ENCODE measurements at places on chromosomes 1 and 21.

DNA sequence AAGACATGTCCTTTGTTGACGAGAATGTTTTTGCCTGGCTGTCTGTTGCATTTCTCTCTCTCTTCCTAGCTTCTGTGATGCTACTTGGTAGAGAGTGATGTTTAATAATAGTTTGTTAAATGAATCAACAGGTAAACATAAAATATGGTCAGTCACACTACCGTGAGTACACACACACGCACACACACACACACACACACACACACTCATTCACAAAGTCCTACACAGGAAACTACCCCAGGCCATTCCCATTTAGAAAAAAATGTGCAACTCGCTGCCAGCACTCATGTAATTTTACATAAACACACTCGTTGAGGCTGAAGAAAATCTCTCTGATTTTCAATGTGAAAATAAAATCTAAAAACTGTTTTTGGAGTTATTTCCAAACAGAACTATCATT, 38.7 kb downstream of the RUNX1 start:
- no peak overlapping the region for H3K27ac ChIP-seq
- H3K36me3 ChIP-seq, result no peaks in the 10 kb centered on the region
- no peak overlapping the region for H3K4me3 ChIP-seq
- H3K4me1 ChIP-seq, result peaks cover 74% of the 10 kb centered on the region
- no peak for DNase-seq
- no peaks in the 10 kb centered on the region for H3K27me3 ChIP-seq

DNA sequence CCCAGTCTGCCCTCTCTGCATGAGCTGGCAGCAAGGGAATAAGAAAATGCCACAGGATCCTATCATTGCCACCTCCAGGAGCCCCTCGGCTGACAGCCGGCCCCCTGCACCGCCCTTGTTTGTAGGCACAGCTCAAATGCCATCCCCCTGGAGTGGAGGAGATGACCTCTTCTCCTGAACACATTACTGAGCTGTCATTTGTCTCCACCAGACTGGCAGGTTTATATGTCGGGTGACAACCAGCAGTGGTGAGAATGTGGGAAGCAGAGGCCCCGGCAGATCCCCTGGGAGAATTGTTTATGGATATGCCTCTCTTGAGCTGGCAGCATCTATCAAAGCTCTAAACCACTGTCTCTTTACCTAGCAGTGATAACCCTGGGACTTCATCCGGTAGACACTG, 135.4 kb upstream of the FMN2 start:
- DNase-seq, result no peak
- no peaks in the 10 kb centered on the region for H3K27me3 ChIP-seq
- no peak overlapping the region for H3K27ac ChIP-seq
- no peaks in the 10 kb centered on the region for H3K36me3 ChIP-seq
- H3K4me1 ChIP-seq, result no peaks in the 10 kb centered on the region
- H3K4me3 ChIP-seq, result no peak overlapping the region

DNA sequence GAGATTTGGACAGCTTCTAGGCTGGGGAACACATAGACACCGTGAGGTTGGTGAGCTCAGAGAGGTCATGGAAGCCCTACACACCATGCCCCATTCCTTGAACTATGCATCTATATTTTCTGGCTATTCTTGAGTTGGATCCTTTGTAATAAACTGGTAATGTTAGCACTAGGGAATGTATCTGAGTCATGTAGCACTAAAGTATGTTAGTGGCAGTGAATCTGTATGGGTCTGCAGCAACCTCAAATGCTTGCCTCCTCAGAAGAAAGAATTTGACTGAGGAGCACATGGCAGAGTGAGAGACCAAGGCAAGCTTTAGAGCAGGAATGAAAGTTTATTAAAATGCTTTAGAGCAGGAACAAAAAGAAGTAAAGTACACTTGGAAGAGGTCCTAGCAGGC, 43.7 kb upstream of the LRRC7 start:
- H3K27ac ChIP-seq, result no peak overlapping the region
- H3K4me3 ChIP-seq, result no peak overlapping the region
- no peaks in the 10 kb centered on the region for H3K36me3 ChIP-seq
- H3K4me1 ChIP-seq, result no peaks in the 10 kb centered on the region

DNA sequence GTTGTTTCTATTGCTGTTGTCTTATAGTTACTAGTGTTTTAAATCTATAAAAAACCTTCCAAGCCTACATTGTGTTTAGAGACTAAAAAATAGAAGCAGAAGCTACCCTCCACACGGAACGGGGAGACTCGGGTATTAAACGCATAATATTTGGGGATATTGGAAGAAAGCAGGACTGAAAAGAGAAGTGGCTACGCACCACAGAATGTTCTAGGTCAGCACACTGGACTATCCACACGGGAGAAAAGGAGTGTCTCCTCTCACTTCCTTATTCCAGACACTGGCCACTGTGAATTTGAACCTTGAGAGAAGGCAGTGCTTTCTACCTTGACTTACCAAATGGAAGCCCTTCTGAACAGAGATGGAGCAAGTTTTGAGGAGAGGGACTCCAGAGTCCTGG, 1.0 kb upstream of the OR10J4 start:
- H3K27me3 ChIP-seq, result no peaks in the 10 kb centered on the region
- H3K36me3 ChIP-seq, result no peaks in the 10 kb centered on the region
- DNase-seq, result no peak
- no peak overlapping the region for H3K27ac ChIP-seq
- H3K4me3 ChIP-seq, result no peak overlapping the region

GRCh38 chr1:39676948-39677548, 5.1 kb upstream of the NT5C1A start:
- peaks cover under 1% of the 10 kb centered on the region for H3K4me1 ChIP-seq
- H3K36me3 ChIP-seq, result no peaks in the 10 kb centered on the region
- peaks cover 19% of the 10 kb centered on the region for H3K27me3 ChIP-seq
- DNase-seq, result peak; percentile 33
- no peak overlapping the region for H3K27ac ChIP-seq
- H3K4me3 ChIP-seq, result no peak overlapping the region

Data from spleen (tissue), 13 donors.